CD4-positive, alpha-beta T cell treated with Interleukin-2 at 100 ng/mL for 4 hours (primary cell): ENCODE measurements at places on chromosomes 16 and 17.

DNA sequence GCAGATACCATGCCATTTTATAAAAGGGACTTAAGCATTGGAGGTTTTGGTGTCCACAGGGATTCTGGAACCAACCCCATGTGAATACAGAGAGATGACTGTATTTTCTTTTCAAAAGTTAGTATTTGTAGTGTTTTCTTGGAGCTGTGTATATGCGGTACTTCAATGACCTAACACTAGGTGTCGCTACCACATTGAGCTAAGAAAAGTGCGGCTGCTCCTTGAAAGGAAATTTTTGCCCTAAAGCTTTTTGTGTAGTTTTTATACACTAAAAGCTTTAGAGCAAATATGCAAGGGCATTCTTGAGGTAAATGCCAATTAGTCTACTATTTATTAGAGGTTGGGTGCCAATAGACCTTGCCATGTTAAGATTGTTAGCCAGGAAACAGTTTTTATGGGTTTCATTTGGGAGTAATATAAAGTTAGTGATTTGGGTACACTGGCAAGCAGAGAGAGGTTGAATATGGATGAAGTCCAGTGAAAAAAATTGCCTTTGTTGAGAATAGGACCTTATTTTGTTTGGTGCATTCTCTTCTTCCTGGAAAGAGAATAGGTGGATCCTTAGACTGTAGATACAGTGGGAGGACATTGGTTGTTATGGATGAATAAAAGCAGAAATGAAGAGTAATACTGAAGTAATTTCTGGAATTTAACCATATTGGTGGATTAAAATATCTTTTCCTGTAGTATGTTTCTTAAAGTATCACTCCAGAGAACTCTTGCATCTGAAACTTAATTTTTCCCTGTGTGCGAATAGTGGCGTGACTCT is 43.3 kb downstream of the BCAS3 start:
- peak; percentile 63 for DNase-seq

DNA sequence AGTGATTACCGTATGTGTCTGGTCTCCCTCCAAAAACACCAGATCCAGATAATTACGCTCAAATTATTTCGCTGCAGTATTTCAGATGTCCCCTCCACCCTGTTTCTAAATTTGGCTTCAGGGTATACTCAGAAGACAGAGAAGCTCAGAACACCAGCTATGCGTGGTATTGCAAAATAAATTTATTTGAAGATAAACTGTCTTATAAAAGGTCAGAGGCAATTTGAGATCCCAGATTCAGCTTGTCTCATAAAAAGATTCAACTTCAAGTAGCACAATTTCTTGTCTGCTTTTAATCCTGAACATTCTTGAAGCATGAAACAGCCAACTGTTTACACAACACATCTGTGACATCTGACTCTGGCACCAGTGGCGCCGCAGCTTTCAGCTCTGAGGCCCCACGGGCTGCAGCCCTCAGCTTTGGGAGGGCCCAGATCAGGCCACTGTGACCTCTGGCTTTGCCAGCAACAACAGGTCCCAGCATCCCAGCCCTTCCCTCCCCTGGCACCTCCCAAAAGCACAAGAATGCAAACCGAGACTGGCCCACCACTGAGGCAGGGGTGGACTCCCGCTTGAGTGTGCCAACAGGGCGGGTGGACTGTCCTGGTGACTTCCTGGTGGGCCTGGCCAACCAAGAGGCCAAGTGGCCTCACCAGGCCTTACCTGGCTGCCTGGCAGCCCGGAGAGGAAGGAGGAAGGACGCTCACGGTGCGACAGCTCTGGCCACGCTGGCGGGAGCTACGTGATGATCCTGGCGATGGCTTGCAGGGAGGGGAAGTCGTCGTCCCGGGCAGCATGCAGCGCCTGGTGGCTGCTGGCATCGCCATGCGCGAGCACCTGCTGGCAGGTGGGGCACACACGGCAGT is 8.0 kb downstream of the SYNGR3 start:
- no peak for DNase-seq

GRCh38 chr16:57024894-57025680 is 35.7 kb downstream of the NLRC5 start:
- no peak for DNase-seq

DNA sequence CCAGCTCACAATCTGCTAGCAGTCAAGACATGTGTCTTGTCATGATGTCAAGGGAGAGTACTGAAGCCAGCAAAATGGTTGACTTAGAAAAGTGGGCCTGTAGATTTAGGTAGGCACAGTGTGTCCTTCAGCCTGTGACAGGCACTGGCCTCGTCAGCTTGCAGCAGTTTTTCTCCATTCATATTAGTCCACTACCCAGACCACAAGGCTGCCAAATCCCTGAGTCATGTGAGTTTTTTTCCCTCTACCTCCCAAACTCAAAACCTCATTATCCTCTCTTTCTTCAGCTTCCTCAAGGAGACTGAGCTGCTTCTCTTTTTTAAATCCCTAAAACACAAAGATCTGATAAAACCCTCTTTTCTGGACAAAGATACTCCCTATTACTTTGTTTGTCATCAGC is 102.6 kb upstream of the HS3ST3A1 start:
- DNase-seq: no peak

DNA sequence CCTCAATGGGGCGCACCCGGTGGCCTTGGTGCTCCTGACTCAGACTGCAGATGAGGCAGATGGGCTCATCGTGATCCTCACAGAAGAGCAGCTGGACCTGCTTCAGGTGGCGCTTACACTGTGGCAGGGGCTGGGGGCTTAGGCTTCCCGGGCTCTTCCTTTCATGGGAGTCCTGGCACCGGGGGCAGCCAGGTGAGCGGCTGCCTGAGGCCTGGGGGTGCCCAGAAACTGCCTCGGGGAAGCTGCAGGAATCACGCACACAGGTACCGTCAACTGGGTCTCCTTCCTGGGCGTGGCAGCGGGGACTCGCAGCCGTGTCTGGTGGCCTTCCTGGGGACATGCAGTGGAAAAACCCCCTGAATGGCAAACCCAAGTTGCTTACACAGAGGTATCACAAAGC is 7.0 kb downstream of the MEFV start:
- DNase-seq: no peak

DNA sequence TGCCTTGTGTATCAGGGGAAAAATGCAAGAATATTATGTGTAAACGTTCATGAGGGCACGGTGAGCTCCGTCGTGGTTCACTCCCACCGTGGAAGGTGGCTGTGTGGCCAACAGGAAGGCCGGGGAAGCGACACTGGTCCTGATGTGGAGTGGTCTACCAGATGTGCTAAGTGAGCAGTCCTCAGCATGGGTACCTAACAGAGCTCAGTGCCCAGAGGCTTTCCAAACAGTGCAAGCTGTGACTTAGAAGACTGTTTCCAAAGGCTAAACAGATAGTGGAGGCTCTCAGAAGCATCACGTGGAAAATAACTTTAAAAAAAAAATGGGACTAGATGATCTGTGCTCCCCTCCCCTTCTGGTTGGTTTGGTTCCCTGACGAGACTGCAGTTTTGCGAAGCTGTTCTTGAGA is 199.3 kb upstream of the CHMP6 start:
- DNase-seq: no peak

- DNase-seq: no peak
Observed at GRCh38 chr16:87628940-87629339, 26.6 kb downstream of the JPH3 start.

DNA sequence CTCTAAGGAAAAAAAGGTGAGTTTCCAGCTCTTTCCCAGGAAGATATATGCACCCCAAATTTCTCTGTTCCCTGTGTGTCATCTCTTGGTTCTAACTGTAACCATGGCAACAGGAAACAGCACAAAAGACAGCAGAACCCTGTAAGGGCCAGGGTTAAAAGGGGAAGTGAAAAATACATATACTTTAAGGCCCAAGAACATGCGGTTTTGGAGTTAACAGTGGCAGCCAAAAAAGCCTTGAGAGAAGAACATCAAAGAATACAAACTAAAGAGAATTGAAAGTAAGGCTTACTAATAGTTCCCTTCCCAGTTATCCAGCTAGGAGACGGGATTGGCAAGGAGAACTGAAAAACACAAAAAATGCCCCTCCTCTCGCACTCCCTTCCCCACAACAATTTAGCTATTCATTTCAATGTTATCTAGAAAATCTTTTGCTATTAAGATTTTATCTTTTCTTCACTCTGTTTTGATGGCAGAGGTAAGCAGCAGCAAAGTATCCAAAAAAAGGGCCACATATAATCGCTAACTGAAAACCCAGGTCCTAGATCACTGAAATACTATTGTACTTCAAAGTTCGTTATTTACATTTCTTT is 1.5 kb downstream of the SPOP start:
- peak; percentile 86 for DNase-seq

- no peak for DNase-seq
Observed at GRCh38 chr16:17571499-17572093, 100.8 kb upstream of the XYLT1 start.

DNA sequence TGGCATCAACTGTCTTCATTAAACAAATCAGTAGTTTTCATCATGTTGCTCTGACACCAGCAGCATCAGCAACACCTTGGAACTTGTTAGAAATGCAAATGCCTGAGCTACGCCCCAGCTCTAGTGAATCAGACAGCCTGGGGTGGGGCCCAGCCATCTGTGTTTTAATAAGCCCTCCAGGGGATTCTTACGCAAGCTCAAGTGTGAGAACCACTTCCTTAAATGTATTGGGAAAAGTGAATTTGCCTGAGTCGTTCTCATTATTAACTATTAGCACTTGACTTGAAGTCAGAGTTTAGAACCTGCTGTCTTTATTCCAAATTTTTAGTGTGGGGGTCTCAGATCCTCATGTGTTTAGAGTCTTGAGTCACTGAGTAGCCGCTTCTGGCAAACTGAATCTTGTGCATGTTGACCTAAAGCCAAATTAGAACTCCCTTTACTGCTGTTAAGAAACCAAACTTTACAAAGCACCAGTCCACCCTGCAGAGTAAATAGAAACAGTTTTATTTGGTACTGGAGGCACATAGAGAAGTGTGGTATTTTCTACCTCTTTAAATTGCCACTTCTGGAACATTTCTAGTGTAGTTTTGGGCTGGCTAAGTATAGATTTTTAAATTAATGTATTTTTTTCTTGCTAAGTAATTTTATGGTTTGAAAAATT is 137.4 kb upstream of the COX10 start:
- DNase-seq: no peak

DNA sequence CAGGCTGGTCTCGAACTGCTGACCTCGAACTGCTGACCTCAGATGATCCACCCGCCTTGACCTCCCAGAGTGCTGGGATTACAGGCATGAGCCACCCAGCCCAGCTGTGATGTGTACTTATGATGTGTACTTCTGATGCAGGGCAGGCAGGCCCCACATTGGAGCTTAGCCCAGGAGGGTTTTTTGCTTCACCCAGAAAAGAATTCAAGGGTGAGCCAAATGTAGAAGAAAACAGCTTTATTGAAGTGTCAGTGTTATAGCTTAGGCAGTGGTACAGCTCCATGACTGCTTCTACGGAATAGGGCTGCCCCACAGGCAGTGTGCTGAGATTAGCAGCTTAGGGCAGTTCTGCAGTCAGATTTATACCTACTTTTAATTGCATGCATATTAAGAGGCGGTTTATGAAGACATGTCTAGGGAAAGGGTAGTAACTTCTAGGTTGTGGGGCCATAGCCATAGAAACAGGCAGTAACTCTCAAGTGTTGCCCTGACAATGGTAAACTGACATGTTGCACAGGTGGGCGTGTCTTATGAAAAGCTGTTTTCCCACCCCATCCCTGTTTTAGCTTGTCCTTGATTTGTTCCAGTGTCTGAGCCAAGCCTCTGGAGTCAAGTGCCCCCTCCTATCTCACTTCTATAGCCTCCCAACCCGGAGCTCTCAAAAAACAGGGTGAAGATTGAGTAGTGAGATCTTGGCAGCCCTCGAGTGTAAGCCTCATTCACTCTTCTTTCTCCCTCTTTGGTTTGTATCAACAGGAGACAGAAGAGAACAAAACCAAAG is 24.1 kb upstream of the POLR3E start:
- DNase-seq: no peak

GRCh38 chr16:84545114-84545737 is 40.8 kb upstream of the MEAK7 start:
- DNase-seq: no peak

GRCh38 chr16:87138316-87138715 is 178.9 kb downstream of the C16orf95 start:
- no peak for DNase-seq

GRCh38 chr16:48231727-48232492 is 12.2 kb upstream of the LONP2 start:
- DNase-seq: peak; percentile 7

DNA sequence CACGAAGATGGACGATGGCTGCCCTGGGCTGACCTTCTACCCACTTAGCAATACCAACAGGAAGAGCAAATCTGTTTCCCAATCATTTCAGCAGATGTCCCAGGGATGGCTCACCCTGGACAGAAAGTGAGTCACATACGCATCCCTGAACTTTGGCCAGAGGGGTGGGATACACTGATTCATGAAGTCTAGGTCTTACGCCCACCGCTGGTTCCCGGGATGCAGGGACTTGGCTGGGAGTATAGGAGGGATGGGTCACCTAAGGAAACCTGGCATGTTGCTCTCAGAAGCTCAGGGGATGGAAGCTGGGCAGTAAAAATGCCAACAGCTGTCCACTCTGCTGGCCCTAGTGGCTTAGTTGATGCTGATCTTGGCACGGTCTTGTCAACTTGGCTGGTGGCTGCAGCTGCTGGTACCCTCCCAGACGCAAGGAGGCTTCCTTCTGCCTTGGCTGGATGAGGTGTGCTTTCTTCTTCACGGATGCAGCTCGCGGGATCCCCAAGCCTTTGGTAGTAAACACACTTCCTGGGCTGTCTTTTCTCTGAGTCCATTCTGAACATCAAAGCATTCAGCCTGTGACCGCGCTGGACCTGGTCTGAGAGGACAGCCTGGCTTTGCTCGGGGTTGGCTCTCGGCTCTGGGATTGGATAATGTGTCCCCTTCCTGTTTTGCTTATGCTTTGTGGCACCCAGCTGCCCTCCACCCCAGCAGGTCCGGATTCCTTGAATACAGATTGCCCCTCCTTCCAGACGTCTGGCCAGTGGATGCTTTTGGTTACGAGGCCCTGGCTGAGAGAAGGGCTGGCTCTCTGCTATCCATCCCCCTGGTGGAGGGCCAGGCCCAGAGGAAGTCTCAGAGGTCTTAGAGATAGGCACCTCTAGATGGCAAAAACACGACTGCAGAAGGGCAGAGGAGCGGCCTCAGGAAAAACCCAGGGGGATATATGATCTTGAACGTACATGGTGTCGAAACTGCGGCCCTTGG is 71.5 kb downstream of the RAP1GAP2 start:
- DNase-seq: no peak

DNA sequence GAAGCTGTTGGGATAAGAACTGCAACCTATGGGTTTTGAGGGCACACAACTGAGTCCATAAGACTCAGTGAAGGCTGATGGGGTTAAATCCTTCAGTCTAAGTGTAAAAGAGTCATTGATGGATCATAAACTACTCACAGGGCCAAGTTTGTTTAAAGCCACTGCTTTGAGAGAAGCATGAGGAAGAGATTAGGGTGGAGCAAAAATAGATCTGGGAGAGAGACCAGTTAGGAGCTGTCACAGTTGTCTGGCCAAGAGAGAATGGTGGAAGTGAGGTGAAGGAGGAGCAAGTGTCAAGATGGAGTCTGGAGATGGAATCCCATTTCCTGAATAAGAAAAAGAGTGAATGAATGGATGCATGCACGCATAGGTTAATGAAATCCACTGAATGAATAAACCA is 379.1 kb upstream of the CDH11 start:
- no peak for DNase-seq

- DNase-seq: no peak
Observed at GRCh38 chr17:63078707-63079106, 112.7 kb downstream of the TANC2 start.
